ENCODE measurements at places on chromosomes 7 and 10.

DNA sequence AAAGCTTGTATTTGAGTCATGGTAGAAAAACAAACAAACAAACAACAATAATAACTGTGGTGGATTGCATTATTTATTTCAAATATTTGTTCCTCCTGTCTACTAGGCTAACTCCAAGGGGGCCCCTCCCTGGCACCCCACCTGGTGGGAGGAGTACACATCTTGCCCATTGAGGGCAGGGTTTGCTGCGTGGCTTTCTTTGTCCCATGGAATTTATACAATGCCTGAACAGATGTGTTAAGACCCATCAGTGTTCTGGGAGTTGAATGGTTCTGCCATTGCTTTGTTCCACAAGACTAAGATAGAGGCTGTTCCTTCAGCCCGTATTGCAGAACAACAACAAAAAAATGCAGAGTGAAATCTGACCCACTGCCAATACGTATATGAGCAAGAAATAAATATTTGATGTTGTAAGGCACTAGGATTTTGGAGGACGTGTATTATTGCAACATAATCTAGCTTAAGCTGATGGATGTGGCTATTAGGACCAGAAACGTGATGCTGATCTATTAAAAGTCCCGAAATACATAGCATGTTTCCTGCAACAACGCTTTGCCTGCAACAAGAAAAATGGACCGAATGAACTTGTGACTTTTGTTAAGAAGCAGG is 119.1 kb upstream of the JCAD start:
- DNase-seq: no peak

- DNase-seq: no peak
These were observed 131.5 kb downstream of the SPAG6 start for GRCh38 chr10:22476601-22477321.

DNA sequence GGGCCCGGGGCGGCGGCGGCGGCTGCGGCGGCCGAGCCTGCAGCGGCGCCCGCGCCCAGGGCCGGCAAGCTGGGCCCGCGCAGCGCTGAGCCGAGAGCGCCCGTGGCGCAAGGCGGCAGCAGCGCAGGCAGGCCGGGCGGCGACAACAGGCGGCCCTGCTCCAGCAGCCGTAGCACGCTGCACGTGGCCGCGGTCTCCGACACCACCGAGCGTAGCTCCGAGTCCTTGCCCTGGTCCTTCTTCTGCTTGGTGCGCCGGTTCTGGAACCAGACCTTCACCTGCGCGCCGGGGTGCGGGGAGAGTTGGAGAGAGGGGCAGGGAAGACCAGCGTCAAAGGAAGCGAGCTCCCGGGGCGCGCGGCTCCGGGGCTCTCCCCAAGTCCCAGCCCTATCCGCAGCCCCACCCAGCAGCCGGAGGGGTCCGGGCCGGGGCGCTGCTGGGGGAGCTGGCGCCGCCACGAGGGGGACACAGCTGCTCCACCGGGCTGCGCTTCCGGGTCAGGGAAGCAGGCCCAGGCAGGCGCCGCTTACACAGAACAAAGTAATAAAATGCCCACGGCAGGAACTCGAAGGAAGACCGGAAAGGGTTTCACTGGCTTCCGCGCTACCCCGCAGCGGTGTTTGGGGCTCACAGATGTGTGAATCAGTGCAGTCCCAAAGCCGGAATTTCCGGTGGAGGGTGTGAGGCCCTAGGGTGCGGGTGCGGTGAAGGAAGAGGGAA is 3.6 kb downstream of the VAX1 start:
- DNase-seq: no peak

GRCh38 chr7:28942168-28942567 is 16.0 kb downstream of the TRIL start:
- DNase-seq: no peak

DNA sequence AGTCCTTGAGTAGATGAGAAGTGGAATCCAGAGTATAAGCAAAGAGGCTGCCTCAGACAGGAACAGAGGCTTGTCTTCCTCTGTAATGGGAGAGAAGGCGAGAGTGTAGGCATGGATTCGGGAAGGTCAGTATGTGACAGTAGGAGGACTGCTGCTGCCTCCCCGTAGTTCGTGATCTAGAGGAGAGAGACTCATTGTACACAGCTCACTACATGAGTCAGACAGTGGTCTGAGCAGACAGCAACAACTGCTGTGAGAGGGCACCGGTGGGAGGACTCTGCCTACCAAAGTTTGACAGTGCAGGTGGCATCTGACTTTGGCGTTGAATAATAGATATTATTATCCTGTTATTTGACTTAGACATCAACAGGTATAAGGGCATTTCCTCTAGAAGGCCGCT is 319.4 kb downstream of the NRG3 start:
- no peak for DNase-seq

DNA sequence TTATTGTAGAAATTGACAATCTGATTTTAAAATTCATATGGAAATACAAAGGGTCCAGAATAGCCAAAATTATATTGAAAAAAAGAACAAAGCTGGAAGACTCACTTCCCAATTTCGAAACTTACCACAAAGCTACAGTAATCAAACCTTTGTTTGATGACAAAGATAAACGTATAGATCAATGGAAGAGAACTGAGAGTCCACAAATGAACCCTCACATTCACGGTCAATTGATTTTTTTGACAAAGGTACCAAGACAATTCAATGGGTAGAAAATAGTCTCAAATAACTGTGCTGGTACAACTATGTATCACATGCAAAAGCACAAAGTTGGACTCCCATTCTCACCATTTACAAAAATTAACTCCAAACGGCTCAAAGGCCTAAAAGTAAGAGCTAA is 8.7 kb downstream of the KPNA7 start:
- DNase-seq: no peak

DNA sequence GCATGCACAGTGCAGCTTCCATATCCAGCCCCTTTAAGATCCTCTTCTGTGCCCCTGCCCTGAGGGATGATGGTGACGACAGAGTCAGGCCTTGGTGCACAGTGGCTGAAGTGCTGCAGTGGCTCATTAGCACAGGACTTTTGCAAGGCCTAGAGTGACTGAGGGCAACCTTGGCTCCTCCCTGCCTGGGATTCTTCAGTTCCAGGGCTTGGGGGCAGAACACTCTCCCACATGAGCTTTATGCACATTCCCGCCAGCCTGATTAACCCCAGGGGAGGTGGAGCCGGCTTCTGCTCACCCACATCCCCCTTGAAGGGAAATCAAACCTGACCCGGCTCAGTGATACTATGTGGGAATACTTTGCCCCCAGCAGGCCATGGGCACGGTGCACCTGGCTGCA is 253.4 kb downstream of the GALNT17 start:
- DNase-seq: no peak
